ENCODE measurements at places on chromosomes 5 and 9. TPM values are rescaled to one million over a fixed set of nuclear protein-coding genes. Genes with fewer than 3 reads are reported as not detected.

GRCh38 chr9:105978826-105979225 is 284.5 kb downstream of the TMEM38B start:
- H3K36me3 ChIP-seq, result no peaks in the 10 kb centered on the region
- DNase-seq, result no peak
- H3K4me3 ChIP-seq, result no peak overlapping the region
- H3K27me3 ChIP-seq, result no peaks in the 10 kb centered on the region
- H3K27ac ChIP-seq, result no peak overlapping the region

DNA sequence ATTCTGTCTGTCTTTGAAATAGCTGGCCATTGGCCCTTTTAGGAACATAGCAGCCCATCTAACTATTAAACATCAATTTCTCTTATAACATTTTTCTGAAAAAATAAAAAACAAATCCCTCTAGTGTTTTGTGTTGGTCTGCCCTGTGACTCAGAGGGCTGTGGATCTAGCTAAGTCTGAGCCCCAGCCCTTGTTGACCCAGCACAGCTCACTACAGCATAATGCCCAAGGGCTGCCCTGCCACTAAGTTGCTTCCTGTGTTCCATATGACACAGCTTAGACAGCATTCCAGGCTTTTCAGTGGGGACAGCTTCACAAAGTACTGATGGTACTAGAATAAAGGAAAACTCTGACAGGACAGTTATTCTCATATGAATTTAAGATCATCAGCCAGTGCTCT is 136.0 kb downstream of the SCAMP1 start:
- no peak overlapping the region for H3K27ac ChIP-seq
- H3K27me3 ChIP-seq, result no peaks in the 10 kb centered on the region
- no peak for DNase-seq
- no peaks in the 10 kb centered on the region for H3K36me3 ChIP-seq
- no peaks in the 10 kb centered on the region for H3K4me1 ChIP-seq
- no peak overlapping the region for H3K4me3 ChIP-seq

- no peak overlapping the region for H3K27ac ChIP-seq
- no peaks in the 10 kb centered on the region for H3K36me3 ChIP-seq
- H3K27me3 ChIP-seq, result no peaks in the 10 kb centered on the region
- H3K4me1 ChIP-seq, result no peaks in the 10 kb centered on the region
- H3K4me3 ChIP-seq, result no peak overlapping the region
Measured at GRCh38 chr9:38380872-38381534, 11.5 kb upstream of the ALDH1B1 start.

GRCh38 chr5:142506756-142507155 is 179.1 kb downstream of the FGF1 start:
- no peak overlapping the region for H3K4me3 ChIP-seq
- no peaks in the 10 kb centered on the region for H3K27me3 ChIP-seq
- no peaks in the 10 kb centered on the region for H3K4me1 ChIP-seq
- no peak overlapping the region for H3K27ac ChIP-seq
- no peaks in the 10 kb centered on the region for H3K36me3 ChIP-seq
- DNase-seq, result no peak

- no peak overlapping the region for H3K27ac ChIP-seq
- no peaks in the 10 kb centered on the region for H3K36me3 ChIP-seq
- no peak overlapping the region for H3K4me3 ChIP-seq
- DNase-seq, result no peak
Measured at GRCh38 chr9:120742951-120743416, 28.7 kb upstream of the MEGF9 start.

- H3K27ac ChIP-seq, result no peak overlapping the region
- no peaks in the 10 kb centered on the region for H3K4me1 ChIP-seq
Measured at GRCh38 chr5:93343570-93343969, 237.4 kb downstream of the NR2F1-AS1 start.

PCDHGA12 gene
- 12.4 TPM for total RNA-seq

PAPPA gene
- 0.70 TPM for total RNA-seq

DNA sequence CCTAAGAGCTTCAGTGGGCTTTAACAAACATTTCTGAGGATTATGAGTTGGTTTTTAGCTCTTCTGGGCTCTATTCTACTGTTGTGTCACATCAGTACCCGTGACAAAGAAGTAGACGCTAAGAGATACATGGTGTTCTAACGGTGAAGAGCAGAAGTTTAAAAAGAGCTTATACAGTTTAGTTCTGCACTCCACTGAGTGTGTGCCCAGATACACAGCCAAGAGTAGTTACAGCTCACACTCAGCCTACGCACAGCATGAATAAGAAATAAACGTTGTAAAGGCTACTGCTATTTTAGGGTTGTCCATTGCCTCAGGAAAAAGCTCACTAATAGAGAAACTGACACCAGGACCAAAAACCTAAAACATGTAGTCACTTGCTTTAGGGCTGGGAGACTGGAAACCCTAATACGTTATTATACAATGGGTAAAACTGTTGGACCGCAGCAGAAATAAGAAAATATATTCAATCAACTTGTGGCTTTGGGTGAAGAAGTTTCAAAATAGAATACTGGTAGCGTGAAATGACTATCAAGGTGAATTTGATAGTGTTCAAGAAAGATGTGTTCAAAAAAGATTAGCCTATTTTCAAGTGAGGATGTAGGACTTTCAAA is 34.7 kb downstream of the PSIP1 start:
- no peak overlapping the region for H3K27ac ChIP-seq
- no peaks in the 10 kb centered on the region for H3K4me1 ChIP-seq
- no peaks in the 10 kb centered on the region for H3K36me3 ChIP-seq
- no peak overlapping the region for H3K4me3 ChIP-seq

DNA sequence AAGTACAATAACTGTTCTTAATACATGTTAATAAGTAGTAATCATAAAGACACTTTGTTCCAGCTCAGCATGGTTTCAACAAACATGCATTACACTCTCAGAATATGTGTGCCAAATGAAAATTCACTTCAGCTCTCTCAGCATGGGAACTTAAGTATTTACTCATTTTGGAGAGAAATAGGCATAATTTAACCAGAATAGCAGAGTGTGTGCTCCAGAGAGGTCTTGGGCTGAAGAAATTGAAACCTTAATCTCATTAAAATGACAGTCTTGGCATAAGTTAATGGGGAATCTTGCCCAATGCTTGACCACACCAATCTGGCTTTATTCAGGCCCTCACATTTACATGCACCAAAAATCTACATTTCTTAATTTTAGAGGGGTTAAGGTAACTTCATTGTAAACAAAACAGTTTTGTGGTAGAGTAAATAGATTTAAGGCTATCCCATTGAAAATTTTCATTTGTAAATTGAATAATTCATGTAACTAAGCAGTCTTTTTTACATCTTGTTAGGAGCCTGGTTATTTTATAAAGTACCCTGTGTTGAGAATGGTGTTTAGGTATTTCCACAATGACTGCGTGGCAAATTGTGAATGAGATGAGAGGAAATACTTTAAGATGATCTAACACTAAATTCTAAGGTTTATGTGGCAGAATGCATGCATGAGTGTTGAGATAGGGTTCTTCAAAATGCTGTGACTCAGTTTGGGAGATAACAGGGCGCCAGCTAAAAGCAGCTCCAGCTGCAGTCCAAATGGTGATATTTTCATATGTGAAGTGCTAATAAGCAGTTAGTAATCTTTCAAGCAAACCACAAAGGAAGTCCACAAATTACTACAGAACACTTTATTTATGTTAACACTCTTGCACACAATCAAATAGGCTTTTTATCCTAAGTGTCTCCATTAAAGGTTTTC is 11.3 kb upstream of the LOX start:
- no peaks in the 10 kb centered on the region for H3K4me1 ChIP-seq
- no peak overlapping the region for H3K27ac ChIP-seq
- no peaks in the 10 kb centered on the region for H3K36me3 ChIP-seq
- H3K27me3 ChIP-seq, result no peaks in the 10 kb centered on the region
- H3K4me3 ChIP-seq, result no peak overlapping the region
- no peak for DNase-seq

GRCh38 chr5:159891371-159891770 is 24.9 kb upstream of the ADRA1B start:
- no peaks in the 10 kb centered on the region for H3K27me3 ChIP-seq
- no peak for DNase-seq
- H3K4me1 ChIP-seq, result no peaks in the 10 kb centered on the region

DNA sequence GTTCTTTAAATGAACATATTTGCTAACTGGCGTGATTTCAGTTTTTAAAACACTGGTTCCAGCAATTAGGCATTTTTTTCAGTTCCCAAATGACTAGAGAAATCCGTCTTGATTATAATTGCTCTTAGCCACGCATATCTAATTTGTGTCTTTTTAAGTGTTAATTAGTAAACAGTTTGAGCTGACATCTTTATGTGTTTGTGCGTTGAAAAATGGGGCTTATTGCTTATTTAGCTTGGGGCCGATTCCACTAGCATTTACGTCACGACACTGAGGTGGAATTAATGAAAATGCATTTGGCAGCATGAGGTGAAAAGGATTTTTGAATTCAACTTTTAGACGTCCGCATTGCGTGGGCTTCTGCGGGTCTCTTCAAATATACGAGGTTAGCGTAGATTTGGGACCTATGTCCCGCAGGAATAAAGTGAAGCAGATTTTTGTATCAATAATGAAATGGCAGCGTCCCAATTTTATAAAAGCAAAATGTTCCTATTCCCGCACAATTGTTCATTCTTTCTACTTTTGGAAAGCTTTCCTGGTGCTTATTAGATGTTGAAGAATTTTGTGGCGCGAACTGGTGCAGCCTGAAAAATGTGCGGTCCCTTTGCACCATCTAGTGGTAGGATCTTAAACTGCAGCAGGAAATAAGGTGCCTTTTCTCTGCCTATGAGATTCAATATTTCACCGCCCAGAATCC is 122.7 kb upstream of the LMX1B start:
- H3K4me3 ChIP-seq, result no peak overlapping the region
- no peaks in the 10 kb centered on the region for H3K4me1 ChIP-seq
- H3K27ac ChIP-seq, result no peak overlapping the region

SOHLH1 gene
- not detected for total RNA-seq

DNA sequence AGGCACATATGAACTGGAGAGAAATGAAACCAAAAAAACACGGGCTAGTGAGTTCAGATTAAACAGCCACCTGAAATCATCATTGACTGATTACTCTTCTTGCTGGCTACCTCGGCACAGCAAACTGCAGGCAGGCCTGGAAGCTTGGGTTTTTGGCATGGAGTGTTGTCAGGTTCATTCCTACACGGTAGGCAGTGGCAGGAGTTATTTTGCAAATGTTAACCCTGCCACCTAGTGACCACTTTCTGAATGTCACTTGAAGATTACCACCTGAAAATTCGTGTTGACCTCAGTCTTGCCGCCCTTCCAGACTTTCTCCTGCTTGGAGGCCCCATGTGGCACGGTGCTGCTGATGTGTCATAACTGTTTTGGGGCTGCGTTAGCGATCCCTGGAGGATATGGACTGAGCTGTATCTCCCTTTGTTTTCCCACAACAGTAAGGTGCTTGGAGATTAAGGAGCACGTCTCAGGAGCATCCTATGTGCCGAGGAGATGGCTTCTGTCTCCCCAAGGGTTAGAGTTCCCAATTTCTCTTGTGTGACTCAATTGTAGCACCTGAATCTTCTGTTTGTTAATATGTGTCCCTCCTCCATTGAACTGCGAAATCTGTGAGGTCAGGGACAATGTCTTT is 12.7 kb upstream of the CD180 start:
- H3K4me1 ChIP-seq, result no peaks in the 10 kb centered on the region
- H3K27me3 ChIP-seq, result no peaks in the 10 kb centered on the region
- H3K4me3 ChIP-seq, result no peak overlapping the region
- DNase-seq, result no peak

- H3K4me1 ChIP-seq, result no peaks in the 10 kb centered on the region
- no peak overlapping the region for H3K27ac ChIP-seq
- H3K27me3 ChIP-seq, result no peaks in the 10 kb centered on the region
- no peaks in the 10 kb centered on the region for H3K36me3 ChIP-seq
Measured at GRCh38 chr5:169811680-169812079, 168.6 kb downstream of the INSYN2B start.

DNA sequence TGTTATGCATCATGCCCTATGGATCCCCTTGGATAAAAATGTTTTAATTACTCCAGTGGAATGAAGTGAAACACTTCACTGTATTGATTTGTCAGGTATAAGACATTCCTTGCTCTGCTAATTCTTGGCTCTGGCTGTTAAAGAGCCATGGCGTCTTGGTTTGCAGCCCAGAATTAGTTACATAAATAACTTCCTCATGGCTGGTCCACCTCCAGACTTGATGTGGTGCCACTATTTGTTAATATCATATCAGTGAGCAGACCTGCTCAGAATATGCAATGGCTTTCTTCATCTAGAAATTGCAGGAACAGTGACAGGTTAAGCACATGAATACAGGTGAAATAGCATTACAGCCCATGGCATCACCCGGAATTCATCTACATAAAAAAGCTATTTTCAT is 446.9 kb upstream of the GRIN3A start:
- DNase-seq, result no peak
- no peaks in the 10 kb centered on the region for H3K36me3 ChIP-seq
- H3K4me1 ChIP-seq, result no peaks in the 10 kb centered on the region
- no peaks in the 10 kb centered on the region for H3K27me3 ChIP-seq
- no peak overlapping the region for H3K4me3 ChIP-seq
- no peak overlapping the region for H3K27ac ChIP-seq

SPATA31A1 gene
- not detected for total RNA-seq

- H3K27ac ChIP-seq, result no peak overlapping the region
- H3K27me3 ChIP-seq, result no peaks in the 10 kb centered on the region
- H3K4me3 ChIP-seq, result no peak overlapping the region
- no peak for DNase-seq
Measured at GRCh38 chr9:79061752-79062616, 509.8 kb upstream of the TLE4 start.

GRCh38 chr5:72013766-72014624 is 93.3 kb upstream of the MAP1B start:
- H3K4me3 ChIP-seq, result no peak overlapping the region
- no peak for DNase-seq
- H3K36me3 ChIP-seq, result no peaks in the 10 kb centered on the region

GRCh38 chr9:99023831-99024230 is 80.1 kb downstream of the COL15A1 start:
- H3K4me1 ChIP-seq, result no peaks in the 10 kb centered on the region
- DNase-seq, result no peak
- no peak overlapping the region for H3K4me3 ChIP-seq
- H3K27me3 ChIP-seq, result no peaks in the 10 kb centered on the region

IL5 gene
- not detected for total RNA-seq

DNA sequence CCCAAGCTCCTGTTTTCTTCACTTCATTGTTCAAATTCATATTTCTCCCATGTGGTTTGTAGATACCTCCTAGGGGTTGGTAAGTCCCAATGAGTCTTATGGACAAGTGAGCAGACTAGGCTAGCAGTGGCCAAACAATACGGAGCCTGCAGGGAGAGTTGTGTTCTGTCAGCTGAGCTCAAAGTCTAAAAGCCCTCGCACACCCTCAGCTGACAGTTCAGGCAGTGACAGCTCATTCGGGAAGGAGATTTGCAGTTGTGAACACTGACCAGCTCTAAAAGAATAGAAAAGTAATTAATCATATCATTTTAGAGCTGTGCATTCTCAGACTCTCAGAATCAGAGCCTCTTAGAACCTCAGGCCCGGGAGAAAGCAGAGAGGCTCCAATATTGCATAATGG is 95.1 kb downstream of the SH3TC2 start:
- no peak overlapping the region for H3K4me3 ChIP-seq
- no peaks in the 10 kb centered on the region for H3K4me1 ChIP-seq
- H3K36me3 ChIP-seq, result no peaks in the 10 kb centered on the region
- H3K27ac ChIP-seq, result no peak overlapping the region

DNA sequence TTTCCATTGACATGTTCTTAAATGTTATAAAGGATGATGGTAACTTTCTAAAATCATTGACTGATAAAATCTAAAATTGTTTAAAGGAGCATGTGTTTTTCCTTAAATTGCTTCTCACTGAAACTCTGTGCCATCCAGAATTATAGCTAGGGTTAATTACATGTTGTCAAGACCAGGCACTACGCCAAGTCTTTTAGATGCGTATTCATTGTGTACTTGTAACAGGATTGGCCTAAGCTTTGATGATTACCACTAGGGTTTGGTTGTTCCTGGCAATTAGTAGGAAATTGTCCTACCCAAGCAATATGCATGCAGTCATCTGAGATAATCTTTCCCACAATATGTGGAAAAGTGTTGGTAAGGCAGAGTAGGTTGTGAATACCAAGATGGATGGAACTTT is 43.8 kb downstream of the PRKACG start:
- no peaks in the 10 kb centered on the region for H3K27me3 ChIP-seq
- no peak overlapping the region for H3K4me3 ChIP-seq
- H3K27ac ChIP-seq, result no peak overlapping the region
- H3K4me1 ChIP-seq, result no peaks in the 10 kb centered on the region
